Vagina (tissue), 2 donors: ENCODE measurements at places on chromosomes 2 and 18. TPM values are rescaled to one million over a fixed set of nuclear protein-coding genes. Genes with fewer than 3 reads are reported as not detected.

The HOXD13 gene
- 15.7 TPM for total RNA-seq

DNA sequence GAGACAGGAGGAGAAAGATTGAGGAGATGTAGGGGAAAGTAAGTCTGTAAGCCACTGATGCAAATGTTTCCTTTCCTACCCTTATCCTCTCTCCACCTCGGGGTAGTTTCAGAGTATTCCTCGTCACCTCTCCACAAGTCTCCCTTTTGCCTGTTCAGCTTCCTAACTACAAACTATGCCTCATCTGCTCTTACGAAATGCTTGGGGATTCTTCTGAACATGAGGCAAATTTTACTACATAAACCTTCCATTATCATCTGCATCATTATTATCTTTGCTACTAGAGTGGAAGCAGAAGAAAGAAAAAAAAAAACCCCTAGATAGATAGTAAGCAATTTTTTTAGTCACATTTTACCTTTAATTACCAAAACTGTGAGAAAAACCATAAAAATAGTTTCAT is 43.1 kb upstream of the CWC22 start:
- H3K36me3 ChIP-seq, result no peaks in the 10 kb centered on the region
- H3K4me3 ChIP-seq, result no peak overlapping the region
- H3K27me3 ChIP-seq, result no peaks in the 10 kb centered on the region
- no peaks in the 10 kb centered on the region for H3K4me1 ChIP-seq

DNA sequence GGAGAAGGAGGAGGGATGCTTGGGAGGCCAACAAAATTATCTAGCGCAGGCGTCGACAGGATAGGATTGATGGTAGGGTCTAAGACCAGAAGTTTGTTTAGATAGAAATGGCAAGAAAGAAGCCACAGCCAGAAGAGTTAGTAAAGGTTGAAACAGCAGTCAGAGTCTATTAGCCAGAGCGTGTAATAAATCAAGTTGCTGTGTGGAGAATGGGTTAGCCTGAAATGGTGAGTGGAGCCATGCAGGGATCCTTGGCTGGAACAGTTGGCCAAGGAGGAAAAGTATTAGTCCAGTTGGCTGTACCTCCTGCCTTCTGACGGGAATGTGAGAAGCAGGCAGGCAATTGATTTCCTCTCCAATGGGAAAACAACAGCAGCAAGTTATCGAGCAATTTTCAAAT is 190.7 kb upstream of the CCDC68 start:
- H3K27me3 ChIP-seq, result no peaks in the 10 kb centered on the region
- DNase-seq, result no peak
- H3K4me1 ChIP-seq, result no peaks in the 10 kb centered on the region
- no peaks in the 10 kb centered on the region for H3K36me3 ChIP-seq
- H3K27ac ChIP-seq, result no peak overlapping the region

GRCh38 chr18:34787931-34788532 is 77.9 kb downstream of the DTNA start:
- H3K27ac ChIP-seq, result no peak overlapping the region
- no peaks in the 10 kb centered on the region for H3K27me3 ChIP-seq
- no peak overlapping the region for H3K4me3 ChIP-seq
- DNase-seq, result no peak

DNA sequence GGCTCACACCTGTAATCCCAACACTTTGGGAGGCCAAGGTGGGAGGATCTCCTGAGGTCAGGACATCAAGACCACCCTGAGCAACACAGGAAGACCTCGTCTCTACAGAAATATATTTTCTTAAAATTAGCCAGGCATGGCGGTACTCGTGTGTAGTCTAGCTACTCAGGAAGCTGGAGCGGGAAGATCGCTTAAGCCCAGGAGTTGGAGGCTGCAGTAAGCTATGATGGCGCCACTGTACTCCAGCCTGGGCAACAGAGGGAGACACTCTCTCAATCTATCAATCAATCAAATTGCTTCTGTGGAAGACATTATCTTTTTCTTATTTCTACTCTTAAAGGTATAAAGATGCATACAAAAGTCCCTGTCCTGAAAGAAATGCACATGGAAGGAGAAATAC is 11.3 kb downstream of the FEZ2 start:
- no peak for DNase-seq
- H3K36me3 ChIP-seq, result no peaks in the 10 kb centered on the region
- H3K4me3 ChIP-seq, result no peak overlapping the region
- no peak overlapping the region for H3K27ac ChIP-seq
- H3K27me3 ChIP-seq, result no peaks in the 10 kb centered on the region
